ENCODE measurements at places on chromosomes 3 and 15. TPM values are rescaled to one million over a fixed set of nuclear protein-coding genes. Genes with fewer than 3 reads are reported as not detected.

Gene KCNAB1
- total RNA-seq: 5.3 TPM

Gene HGD
- total RNA-seq: 14.2 TPM

Gene CRYGS
- total RNA-seq: 3.6 TPM

Gene CHRNA3
- not detected for total RNA-seq

Gene CLSTN2
- 14.5 TPM for total RNA-seq

Gene SLC12A1
- not detected for total RNA-seq

Gene LRRIQ4
- total RNA-seq: not detected

Gene MST1R
- 10.4 TPM for total RNA-seq

Gene POPDC2
- 0.99 TPM for total RNA-seq

Gene SGO1
- total RNA-seq: not detected

Gene WNT5A
- total RNA-seq: 15.0 TPM

Gene ZNF660
- total RNA-seq: 6.3 TPM

Gene CCNL1
- 196 TPM for total RNA-seq

Gene LHFPL4
- total RNA-seq: 0.52 TPM

Gene SHC4
- 0.78 TPM for total RNA-seq

Gene GABRR3
- not detected for total RNA-seq

Gene CPNE9
- not detected for total RNA-seq

Gene HESX1
- total RNA-seq: not detected

Gene ZNF385D
- total RNA-seq: 3.9 TPM

Gene CDHR4
- total RNA-seq: 0.26 TPM

Gene CLDN1
- total RNA-seq: 57.9 TPM

Gene SENP7
- 23.1 TPM for total RNA-seq

Gene NPAP1
- total RNA-seq: 0.33 TPM

Gene IGSF11
- 3.0 TPM for total RNA-seq

Gene LYZL4
- total RNA-seq: not detected

Gene CSNK1G1
- total RNA-seq: 13.8 TPM

Gene SLC22A14
- total RNA-seq: not detected

Gene C2CD4A
- total RNA-seq: 2.1 TPM

Gene ARIH2
- total RNA-seq: 43.1 TPM

Gene GNAT1
- not detected for total RNA-seq

Gene STAC
- 1.3 TPM for total RNA-seq

Gene SAMD7
- not detected for total RNA-seq

Gene PLA2G4D
- total RNA-seq: not detected

Gene SLC25A38
- 28.8 TPM for total RNA-seq

Gene PLSCR2
- total RNA-seq: not detected

Gene ACTRT3
- total RNA-seq: 0.52 TPM

Gene ANXA2
- 341 TPM for total RNA-seq

Gene RTP1
- not detected for total RNA-seq

Gene TP53BP1
- total RNA-seq: 12.5 TPM

Gene LRRC58
- 21.8 TPM for total RNA-seq
